NCI-H524 (cell line): ENCODE measurements at places on chromosomes 6 and 20.

DNA sequence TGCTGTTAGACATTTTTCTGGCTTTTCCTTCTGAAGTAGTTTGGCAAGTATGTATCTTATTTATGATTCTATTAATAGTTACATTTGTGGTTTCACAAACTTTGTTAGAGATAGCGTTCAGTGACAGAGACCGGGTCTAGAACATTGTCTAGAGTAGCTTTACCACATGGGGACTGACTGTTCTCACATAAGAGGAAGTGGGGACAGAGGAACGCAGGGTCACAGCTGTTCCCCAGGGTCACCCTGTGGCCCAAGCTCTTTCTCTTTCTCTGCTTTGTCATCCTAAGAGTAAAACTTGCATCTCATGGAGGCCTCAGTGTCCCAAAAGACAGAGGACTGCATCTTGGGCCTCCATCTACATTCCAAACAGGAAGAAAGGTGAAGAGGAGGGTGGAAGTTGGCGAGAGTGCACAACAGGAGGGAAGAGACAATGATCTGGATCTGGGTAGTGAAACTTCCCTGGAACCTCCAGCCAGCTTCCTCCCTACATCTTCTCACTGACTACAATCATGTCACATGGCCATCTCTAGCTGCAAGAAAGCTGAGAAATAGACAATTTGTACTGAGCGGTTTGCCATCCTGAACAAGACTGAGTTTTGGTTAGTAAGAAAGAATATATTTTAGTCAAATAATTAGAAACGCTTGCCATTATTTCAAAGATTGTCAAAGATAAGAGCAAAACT lies 645.8 kb upstream of the ARID1B start:
- DNase-seq = no peak

- DNase-seq = no peak
Measured at GRCh38 chr6:41348934-41349333, 13.5 kb downstream of the NCR2 start.

DNA sequence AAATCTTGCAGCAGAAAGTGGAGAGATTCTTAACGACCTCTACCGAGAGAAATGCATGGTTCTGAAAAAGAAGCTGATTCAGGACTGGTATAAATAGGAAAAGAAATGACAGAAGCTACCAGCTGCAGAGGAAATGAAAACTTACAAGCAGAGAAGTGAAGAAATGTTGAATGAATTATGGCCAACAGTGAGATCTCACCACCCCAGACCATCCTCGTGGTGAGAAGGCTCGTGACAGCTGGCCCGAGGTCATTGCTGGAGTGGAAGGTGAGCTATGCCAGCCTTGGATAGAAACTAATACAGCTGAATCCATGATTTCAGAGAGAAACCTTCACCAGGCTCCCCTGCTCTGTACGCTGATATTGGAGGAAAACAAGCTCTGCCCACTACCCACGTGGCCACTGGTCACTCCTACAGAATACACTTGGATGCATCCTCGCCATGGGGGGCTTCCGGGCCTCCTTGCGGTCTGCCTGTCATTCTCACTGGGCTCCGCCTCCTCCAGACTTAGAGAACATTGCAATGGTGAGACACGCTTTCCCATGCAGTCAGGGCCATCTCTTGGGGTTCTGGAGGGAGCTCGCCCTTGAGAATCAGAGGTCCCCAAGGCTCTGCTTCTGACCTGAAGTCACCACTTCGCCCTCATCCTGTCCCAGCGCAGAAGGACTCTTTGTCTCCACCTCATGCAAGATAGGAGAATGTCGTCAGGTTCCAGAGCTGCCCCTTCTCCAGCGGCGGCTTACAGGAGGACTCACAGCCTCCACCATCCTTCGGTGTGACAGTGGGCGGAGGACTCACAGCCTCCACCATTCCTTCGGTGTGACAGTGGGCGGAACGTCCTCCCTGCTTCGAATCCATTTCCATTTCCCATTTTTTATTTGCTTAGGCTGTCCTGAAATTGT lies 10.6 kb upstream of the TUBB2B start:
- no peak for DNase-seq

GRCh38 chr6:1873781-1874180 lies 264.1 kb downstream of the FOXC1 start:
- DNase-seq = no peak

DNA sequence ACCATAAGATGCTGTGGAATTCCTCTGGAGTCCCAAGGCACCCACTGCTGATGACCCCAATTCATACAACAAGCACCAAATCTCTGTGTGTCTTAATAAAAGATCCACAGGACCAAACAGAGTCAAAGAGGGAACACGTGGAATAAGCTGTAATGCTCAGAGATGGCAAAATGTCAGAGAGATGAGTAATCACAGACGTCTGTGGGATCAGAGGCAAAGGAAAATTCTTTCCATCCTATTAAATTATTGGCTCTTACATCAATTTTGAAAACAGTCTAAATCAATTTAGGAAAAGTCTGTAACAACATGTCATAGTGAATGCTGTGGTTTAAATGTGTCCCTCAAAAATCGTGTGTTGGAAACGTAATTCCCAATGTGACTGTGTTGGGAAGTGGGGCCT lies 17.5 kb upstream of the SAMD3 start:
- no peak for DNase-seq

DNA sequence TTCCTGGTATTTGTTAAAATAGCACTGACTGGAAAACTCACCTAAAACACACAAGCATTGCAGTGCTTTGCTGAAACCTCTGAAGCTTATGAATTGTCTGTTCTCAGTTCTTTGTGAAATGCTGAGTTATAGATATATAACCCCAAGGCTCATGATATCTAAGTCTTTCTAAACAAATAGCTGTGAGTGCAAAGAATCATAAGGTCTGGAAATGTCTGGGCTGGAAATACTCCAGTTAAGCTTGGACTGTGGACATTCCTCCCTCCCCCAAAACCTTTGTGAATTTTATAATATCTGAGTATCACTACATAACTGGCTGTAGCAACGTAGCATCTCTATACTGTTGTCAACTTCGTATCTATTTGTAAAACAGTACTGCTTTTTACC lies 69.1 kb downstream of the CBLN4 start:
- no peak for DNase-seq

- DNase-seq = peak; percentile 95
Measured at GRCh38 chr6:155259204-155259603, 4.6 kb upstream of the CLDN20 start.

DNA sequence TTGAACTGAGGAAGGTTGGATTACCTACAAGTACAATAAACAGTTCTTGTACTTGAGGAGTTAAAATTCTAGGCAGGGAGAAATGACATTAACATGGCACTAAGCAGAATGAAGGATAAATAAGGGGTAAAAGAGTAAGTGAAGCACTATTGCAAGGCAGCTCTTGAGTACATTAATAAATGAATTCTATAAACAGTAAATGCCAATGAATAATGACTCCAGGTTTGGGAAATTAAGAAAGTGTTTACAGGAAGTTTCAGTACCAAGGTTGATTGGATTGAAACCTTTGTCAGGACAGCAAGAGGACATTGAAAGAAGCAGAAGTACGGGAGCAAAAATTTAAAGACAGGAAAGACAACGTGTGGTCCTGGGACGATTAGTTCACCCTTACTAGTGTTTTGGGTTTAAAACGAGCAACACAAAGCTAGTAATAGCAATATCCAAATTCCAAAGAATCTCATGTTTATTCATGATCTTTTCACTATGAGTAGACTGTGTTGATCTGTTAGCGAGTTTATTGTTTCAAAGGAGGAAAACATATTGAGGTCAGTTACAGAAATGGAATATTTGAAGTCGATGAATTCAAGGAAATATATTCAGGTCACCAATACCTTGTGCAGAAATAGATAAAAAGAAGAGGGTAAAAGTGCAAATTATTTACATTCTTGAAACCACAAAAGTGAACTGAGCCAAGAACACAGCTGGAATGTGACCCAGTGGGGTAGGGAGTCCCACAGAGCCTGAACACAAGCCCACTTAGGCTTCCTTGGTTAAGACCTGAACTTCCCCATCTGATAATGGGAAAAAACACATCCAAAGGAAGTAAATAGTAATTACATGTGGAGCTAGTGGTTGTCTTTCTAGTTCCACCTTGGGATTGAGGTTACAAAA lies 80.8 kb downstream of the MKKS start:
- no peak for DNase-seq

- no peak for DNase-seq
Measured at GRCh38 chr6:144036064-144036834, 28.2 kb upstream of the PLAGL1 start.
